ENCODE measurements at places on chromosomes 1 and 21. TPM values are rescaled to one million over a fixed set of nuclear protein-coding genes. Genes with fewer than 3 reads are reported as not detected.

- DNase-seq = no peak
These were observed 13.8 kb downstream of the ALG14 start for GRCh38 chr1:95058974-95059373.

GRCh38 chr1:43510621-43511020, 20.1 kb upstream of the PTPRF start:
- DNase-seq = no peak

Gene NES
- 4.2 TPM for polyA plus RNA-seq

Gene KCNH1
- polyA plus RNA-seq = not detected
